ENCODE measurements at places on chromosomes 3 and 15.

DNA sequence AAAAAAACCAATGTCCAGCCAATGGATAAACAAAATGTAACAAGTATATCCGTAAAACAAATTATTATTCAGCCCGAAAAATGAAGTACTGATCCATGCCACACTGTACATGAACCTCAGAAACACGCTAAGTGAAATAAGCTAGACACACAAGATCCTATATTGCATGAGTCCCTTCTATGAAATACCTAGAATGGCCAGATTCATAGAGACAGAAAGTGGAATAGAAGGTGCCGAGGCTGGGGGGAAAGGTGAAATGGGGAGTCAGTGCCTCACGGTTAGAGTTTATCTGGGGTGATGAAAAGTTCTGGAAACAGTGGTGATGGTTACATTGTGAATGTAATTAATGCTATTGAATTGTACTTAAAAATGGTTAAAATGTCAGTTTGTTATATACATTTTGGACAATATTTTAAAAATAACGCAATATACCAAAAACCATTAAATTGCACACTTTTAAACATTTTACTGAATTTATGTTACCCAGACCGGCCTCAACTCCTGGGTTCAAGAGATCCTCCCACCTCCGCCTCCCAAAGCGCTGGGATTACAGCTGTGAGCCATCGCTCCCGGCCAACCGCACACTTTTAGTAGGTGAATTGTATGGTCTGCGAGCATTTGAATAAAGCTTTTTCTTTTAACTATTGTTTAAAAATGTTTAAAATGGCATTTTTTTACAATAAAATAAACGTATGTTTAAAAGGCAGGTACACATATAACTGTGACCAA lies 2.1 kb downstream of the RNF168 start:
- peak; percentile 41 for DNase-seq

- peak; percentile 12 for DNase-seq
These were observed 52.9 kb downstream of the PGBD4 start for GRCh38 chr15:34154725-34155204.

DNA sequence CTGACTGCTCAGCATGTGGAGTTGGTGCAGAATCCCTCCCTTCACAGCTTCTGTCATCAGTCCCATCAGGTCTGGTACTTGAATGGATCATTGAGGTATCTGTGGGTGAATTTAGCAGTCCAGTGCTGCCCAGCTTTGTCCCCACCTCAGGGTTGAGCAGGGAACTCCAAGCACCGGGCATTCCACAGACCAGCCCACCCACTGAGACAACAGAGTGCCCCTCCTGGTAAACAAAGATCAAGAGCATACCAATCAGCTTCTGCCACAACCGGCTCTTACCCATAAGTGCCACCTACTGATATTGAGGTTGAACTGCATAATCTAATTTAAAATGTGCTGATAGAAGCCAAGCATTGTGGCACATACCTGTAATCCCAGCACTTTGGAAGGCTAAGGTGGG lies 57.1 kb upstream of the FXR1 start:
- DNase-seq: peak; percentile 85

- DNase-seq: no peak
These were observed 646.4 kb upstream of the NR2F2 start for GRCh38 chr15:95684126-95684525.

DNA sequence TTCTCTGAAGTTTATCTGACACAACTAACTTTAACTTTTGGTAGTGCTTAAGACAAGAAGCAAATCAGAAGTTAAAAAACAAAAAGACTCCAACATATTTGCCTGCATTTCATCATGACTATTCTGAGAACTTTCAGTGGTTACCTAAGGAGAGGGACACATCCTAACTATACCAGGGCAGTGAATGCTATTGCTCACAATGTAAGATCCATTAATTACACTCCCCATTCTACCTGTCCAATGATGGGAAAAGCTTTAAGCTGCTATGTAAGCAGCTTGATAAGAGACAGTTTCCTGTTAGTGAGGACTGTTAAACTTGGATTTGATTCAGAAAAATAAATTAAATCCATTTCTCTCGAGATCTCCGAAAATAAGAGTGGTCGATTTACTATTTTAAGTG lies 37.5 kb downstream of the SERPINI1 start:
- DNase-seq: no peak

DNA sequence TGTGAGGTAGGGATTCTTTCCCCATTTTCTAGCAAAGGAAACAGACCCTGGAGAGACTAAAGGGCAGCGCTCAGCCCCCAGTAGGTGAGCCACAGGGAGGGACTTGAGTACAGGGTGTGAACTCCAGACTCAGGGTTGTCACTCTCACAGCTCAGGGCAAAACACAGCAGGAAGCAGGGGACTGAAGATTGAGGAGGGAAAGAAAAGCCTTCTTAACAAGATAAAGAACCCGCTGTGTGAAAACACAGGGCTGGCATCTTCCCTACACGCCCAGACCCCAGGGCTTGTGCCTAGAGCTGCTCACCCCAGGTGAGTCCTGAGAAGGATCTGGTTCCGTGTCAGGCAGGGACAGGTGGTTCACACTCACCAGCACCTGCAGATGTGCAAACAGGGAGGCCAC lies 59.6 kb downstream of the ABTB1 start:
- DNase-seq: peak; percentile 47

DNA sequence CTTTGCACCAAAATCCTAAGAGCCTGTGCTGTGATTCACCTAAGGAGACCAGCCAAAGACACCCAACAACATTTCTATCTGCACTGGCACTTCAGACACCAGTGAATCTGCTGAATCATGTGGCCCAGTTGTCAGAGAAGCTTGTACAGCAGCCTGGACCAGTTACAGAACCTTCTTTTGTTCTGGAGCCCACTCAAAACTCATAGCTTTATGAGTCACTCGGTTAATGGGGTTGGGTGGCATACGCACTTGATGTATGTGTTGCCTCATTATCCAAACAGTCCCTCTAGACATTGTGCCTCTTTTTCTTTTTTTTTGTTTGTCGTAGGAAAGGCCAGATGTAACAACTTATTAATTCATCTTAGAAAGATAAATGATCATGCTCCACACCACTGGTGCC lies 25.6 kb upstream of the GOLGA6L2 start:
- DNase-seq: no peak

- DNase-seq: no peak
These were observed 357.1 kb upstream of the PROK2 start for GRCh38 chr3:72142028-72142427.

DNA sequence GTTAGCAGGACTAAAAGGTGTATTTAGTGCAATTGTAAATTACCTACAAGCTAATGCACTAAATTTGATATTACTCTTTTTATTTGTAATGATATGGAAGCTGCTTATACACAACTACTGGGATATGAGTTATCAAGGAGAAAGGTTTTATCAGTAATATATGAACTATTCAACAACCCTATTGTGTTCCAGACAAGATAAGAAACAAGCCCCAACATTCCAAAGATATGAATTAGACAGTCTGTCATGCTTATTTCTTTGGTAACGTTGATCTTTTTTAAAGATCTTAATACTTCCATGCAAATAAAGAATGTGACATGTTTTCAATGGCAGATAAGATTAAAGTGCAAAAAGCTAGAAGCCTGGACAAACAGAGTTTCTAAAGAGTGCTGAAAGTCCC lies 314.0 kb upstream of the THBS1 start:
- no peak for DNase-seq

DNA sequence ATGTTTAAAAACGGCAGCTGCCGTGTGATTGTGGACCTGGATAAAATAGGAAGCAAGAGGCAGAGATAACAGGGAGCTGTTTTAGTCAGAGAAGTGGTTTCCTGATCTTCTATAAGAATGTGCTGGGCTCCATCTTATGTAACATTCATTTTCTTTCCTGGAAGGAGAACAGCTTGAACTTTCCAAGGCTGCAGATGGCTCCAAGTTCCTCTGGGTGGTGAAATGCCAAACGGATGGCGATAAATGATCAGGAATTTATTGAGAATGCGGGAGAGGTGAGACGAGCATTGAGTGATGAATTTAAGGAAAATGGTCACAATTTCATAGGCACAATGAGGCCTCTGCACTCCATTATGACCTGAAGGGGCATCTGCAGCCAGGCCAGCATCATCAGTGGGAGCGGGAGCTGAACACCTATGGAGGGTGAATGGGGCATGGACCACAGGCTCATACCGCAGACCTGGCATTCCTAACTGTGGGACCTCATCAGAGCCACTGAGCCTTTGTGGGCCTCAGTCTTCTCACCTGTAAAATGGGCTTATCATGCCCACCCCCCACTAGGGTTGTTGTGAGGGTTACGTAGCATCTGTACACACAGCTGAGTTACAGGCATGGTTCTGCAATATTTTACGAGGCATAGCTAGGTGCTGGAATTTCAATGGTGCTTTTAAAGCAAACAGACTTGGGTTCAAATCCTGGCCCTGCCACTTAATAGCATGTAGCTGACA lies 17.1 kb downstream of the MGLL start:
- DNase-seq: no peak

GRCh38 chr3:42732196-42732828 lies 29.7 kb upstream of the HHATL start:
- DNase-seq: no peak

DNA sequence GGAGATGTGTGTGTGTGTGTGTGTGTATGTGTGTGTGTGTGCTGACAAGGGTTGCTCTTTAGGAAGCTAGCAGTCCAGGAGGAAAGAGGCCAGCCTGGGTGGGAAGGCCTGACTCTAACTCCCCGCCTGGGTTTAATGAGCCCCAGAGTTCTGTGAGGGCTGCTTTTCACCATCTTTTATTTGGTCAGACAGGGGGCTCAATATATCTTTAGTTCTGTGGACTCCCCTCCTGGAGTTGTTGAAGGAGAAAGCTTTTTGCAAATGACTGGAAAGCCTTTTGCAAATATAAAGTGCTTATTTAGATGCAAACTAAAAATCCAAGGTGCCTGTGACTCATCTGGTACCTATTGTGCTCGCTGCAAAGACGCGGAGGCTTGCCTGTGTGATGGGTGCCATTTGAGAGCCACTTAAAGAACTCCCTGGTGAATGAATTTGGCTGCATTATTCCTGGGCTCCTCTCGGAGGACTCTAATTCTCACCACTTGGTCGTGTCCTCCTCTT lies 24.5 kb downstream of the DRD3 start:
- peak; percentile 81 for DNase-seq

GRCh38 chr15:31577108-31577507 lies 250.5 kb downstream of the KLF13 start:
- peak; percentile 34 for DNase-seq

DNA sequence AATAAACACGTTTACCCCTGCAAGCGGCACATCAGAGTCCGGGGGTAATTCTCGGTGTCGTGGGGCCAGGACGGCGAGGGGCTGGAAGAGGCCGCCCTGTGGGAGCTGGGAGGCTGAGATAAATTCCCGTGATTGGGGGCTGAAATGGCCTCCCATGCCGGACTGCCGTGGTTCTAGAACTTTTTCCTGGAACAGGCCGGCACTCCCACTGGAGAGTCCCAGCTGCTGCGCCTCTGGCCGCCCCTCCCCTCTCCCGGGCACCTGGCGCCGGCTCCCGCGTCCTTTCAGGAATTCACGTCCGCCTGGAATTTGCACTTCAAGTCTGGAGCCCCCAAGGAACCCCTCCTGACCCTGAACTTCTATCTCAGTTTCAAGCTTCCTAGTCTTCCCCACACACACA lies 10.8 kb upstream of the LRRC2 start:
- peak; percentile 97 for DNase-seq

DNA sequence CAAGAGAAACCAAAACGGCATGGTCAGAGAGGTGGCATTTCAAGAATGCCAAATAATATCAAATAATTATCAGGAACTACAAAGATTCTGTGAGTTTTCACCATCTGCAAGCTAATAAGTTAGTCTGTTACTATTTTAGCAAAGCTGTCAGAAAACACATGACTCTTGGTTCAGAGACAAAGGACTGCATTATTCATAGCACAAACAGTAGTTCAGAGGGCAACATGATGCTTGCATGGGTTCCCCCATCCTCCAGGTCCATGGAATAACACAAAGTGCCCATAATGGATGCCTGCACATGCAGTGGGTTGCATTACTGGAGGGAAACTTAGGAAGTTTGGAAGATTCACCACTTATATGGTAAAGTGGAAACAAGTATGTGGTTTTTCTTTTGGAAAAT lies 228.8 kb upstream of the ALCAM start:
- no peak for DNase-seq

DNA sequence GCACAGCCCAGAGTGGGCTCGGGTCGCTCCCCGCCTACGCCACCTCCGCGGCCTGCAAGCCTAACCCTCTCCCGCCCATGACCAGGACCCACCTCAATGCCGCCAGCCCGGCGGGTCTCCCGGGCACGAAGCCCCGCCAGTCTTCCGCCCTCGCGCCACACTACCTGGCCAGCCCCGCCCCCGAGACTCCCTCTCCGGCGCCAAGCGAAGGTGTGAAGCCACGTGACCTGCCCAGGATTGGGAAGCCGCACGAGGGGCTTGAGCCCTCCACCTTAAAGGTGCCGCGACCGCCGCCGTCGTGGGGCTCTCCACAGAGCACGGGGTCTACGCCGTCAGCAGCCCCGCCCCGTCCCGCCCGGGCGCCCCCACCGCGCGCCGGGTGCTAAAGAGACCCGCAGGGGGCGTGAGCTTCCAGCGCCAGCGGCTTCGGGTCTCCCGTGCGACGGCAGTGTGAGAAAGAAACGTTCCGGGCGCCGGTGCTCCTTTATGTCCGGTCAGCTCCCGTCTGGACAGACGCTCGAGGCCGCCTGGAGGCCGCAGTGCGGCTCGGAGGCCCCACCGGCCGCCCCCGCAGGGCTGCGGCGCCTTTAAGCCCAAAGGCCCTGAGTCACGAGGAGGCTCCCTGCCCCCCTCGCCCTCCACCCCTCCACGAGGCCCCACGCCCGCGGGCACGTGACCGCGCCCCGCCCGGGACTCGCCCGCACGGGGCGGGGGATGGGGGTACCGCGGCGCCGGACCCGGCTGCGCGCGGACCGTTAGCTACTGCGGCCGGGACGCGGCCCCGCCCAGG lies at the start of gene CPEB1:
TSS of gene CPEB1 (minus strand) at position 319 of the 790 bp plus-strand sequence. CDS start 18,904 bp downstream, outside the sequence.
- peak; percentile 75 for DNase-seq

GRCh38 chr3:8519156-8519555 lies 17.5 kb downstream of the LMCD1 start:
- no peak for DNase-seq

GRCh38 chr15:46322753-46323152 lies 687.9 kb downstream of the SQOR start:
- DNase-seq: no peak

- DNase-seq: peak; percentile 92
These were observed at the start of gene CTSH for GRCh38 chr15:78944669-78945407. Gene CTSH (minus strand): TSS chr15:78945046. CDS start chr15:78944981, 65 bp downstream.

DNA sequence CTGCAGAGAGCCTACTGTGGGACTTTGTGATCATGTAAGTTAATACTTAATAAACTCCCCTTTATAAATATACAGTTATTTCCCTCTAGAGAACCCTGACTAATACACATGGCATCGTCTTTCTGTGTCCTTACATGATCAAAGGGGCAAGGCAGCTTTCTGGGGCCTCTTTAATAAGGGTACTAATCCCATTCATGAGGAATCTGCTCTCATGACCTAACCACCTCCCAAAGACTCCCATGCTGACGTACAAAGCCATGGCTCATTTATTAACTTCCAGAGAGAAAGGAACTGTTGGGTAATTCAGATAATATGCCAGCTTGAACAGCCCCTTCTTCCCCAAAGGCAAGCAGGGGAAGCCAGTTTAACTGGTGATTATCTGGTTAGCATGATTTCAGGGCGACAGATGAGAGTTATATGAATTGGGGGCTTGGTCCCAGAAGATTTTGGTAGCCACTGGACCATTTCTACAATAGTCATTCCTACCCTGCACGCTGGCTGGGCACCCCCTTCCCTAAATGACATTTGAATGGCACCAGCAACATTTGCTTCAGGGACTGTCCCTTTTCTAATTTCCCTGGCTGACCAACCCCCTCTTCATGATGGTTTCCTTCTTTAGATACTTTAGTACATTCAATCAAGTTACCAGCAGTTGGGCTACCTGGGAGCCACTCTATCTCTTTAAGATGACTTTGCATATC lies 83.6 kb upstream of the C3orf80 start:
- DNase-seq: no peak

All from GM23338 (cell line).